ENCODE measurements at places on chromosomes 1 and 21.

DNA sequence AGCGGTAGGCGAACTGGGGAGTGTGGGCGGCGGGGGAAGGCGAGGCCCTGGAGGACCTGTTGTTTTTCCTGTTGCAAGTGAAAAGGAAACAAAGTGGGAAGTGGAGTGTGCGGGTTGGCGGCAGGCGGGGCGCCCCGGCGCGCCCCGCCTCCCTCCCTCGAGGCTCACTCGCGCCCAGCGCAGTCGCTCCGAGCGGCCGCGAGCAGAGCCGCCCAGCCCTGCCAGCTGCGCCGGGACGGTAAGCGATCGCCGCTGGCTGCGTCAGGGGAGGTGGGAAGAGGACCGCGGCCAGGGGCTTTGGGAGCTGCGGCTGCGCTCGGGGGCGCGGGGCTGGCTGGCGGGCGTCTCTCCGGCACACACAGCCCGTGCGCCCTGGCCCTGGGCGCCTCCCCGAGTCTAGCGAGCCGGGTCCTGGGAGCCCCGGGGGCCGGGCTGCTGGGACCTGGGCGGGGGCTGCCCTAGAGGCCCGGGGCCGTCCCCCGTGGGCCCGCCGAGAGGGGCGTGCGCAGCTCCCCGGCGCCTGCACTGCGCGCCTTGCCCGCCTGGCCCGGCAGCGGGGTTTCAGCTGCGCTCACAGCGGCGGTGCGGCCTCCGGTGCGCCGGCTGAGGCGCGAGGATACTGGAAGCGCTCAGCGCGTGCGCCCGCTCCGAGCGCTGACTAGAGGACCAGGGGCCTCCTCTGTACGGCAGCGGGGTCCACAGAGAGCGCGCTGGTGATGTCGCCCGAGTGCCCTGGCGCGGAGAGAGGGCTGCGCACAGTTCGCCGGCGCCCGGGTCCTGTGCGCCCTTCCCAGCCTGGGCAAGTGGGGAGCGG, at the start of gene PIK3CD:
Gene PIK3CD, plus strand, starts transcription at position 167 of the 814 bp plus-strand sequence. CDS start 58,725 bp downstream, outside the sequence.
- DNase-seq, result peak; percentile 63

DNA sequence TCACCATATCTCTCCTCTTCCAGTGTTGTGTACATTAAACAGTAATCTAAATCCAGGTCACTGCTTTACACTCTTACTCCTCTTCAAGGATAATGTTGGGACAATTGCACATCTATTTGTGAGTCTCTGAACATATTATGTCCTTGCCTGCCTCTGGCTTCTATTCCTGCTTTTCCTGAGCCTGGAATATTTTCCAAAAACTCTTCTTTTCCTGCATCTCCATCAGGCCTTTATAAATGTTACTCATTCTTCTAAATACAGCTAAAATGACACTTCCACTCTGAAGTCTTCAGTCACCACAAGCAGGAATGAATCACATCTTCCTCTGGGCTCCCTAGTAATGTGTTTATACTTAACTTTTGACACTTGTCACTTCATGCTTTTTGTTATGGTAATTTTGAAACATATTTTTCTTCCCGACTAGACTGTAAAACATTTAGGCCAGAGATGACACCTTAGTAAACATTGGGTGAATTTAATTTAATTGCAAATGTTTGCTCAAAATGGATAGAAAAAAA, 396.0 kb downstream of the LRRIQ3 start:
- DNase-seq, result no peak

DNA sequence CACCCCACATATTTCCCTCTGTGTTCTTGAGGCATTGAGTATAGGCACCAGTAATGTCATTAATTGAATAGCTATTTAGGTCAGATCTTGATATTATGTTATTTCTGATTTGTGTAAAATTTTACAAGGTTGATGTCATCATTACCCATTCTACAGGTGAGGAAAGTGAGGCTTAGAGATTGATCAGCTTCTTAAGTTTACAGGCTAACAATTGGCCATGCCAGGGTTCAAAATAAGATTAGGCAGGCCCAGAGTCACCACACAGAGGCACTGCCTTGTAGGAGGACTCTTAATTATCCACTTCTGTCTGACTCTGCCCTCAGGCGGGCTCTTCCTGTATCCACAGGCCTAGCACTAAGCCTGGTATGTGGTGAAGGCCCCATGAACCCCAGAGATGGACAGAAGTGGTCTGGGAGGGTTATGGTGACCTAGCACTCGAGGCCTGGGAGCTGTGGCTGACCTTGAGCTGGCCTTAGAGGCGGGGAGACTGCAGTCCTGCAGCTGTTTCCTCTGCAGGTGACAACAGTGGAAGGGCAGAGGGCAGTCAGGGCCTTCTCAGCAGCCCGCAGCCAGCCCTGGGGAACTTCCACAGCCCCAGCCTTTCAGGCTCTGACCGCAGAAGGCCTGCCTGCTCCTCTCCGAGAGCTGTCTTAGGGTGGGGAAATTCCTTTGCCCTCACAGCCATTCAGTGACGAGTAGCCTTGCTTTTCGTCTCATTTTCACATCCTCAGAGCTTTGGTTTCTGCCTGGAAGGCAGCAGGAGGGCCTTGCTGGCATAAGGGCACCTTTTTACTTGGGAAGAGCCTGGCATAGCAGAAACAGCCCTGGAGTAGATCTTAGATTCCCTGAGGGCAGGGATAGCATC, 12.2 kb downstream of the ZDHHC18 start:
- peak; percentile 75 for DNase-seq

DNA sequence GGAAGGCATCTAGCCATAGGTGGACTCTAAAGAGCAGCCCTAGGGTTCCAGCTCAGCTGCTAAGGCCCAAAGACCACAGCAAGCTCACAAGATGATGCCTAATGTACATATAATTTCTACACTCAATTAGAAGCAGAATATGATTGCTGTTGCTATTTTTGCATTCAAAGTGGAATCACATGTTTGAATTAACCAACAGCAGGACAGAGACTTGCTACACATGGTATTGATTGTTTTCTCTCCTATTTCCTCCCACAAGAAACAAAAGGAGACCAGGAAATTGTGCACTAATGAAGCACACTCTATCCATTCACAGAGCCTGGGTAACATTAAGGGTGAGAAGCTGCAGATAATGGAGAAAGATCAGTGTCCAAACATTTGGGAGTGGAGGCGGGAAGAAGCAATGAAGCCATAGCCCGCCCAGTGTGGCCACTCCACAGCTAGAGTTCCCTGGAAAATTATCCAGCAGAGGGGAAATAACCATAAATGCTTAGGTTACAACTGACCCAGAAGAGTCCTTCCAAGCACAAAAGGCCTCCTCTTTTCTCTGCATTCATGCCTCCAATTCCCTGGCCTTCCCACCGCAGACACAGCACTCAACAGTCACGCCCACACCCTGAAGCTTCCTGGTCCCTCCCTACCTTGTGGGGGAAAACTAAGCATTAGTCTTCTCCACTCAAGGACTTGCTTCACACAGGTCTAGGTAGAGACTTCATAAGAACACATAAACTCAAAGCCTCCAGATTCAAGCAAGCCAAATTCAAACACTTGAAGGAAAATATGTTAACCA, 7.5 kb downstream of the CNN3 start:
- DNase-seq, result no peak

- DNase-seq, result peak; percentile 79
Measured at GRCh38 chr1:205199090-205199930, 12.2 kb downstream of the DSTYK start.

- peak; percentile 18 for DNase-seq
Measured at GRCh38 chr1:40583980-40584379, 52.5 kb downstream of the ZNF684 start.

DNA sequence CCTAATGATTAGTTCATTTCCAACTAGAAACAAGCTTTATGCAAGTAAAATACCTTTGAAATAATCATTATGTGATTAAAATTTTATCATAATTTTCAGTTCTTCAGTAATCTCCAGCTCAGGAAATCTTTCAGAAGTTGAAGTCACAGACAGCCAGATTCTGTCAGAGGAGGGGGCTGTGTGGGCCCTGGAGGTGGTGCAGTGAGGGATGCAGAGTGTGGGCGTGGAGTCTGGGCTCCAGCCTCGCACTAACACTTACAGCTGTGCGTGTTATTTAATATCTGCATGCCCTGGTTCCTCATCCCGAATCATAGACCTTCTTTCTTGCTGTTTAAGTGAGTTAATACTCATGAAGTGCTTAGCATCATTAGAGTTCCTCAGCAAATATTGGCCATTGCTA, 23.9 kb downstream of the WDR64 start:
- no peak for DNase-seq

DNA sequence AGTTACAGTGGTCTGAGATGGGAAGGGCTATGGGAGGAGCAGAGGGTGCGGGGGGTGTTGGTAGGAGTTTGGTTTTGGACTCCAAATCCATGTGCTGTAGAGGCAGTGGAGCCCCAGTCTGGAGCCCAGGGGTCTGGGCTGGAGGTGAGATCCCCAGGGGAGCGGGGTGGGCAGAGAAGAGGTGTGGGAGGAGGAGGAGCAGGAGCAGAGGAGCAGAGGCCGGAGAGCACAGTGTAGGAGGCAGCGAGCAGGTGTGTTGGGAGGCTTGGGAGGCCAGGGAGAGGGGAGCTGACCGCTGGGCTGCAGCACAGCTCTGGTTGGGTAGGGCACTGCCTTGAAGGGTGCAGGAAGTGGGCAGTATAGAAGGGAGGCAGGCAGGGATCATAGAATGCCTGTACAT, 28.9 kb downstream of the LHX4 start:
- no peak for DNase-seq

DNA sequence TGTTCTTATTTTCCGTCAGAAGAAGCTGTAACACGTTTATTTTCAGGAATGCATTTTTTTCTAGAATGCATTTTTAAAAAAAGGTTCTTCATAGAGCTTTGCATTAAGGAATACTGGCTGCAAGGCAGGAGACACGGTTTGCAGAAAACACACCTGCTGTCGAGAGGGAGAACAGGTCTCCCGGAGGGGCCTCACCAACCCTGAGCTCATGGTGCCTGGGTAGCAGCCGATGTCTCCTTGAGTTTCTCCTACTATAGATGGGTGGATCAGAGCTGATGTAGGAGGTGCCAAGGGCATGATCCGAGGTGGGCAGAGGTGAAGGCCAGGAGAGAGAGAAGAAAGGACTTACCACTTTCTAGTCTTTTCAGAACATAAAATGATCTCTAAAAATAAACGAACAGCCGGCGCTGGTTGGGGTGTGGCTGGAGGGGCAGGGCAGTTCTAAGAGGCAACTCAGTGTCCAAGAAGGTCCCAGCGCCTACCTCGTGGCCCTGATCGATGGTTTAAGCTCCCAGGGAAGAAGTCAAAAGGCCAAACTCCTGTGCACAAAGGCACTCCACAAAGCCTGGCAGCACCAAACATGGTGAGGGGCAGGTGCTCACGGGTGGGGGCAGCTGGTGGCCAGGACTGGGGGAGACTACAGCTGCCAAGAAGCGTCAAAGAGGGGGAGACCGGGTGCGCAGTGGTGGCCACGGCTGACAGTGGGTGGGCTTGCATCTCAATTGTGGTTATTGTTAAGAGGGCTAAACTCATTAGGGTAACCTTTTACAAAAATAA, 12.2 kb downstream of the MORN1 start:
- DNase-seq, result no peak

GRCh38 chr1:12486059-12486341, 132.0 kb downstream of the DHRS3 start:
- DNase-seq, result no peak

GRCh38 chr1:234486858-234487840, 8.2 kb upstream of the TARBP1 start:
- peak; percentile 59 for DNase-seq

- no peak for DNase-seq
Measured at GRCh38 chr1:180211156-180211859, 18.8 kb upstream of the LHX4 start.

GRCh38 chr1:170290991-170291390, 145.2 kb downstream of the NTMT2 start:
- DNase-seq, result no peak

GRCh38 chr1:202170726-202171125, 10.3 kb upstream of the PTPN7 start:
- DNase-seq, result no peak

DNA sequence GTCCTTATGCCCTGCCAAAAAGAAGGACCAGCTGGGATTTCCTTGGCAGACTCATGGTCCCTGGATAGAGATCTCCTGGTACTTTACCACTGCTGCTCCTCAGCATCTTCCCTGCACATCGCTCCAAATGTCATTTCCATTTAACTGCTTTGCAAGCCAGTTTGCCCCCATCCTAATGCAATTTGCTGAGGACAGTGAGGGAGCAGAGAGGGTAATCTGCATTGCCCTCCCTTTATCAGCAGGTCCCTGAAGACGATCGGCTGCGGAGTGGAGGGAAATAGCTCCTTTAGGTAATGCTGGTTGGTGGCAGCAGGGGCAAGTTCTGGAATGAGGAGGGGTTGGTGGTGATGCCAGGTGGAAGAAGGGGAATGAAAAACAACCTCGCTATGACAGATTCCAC, 2.7 kb downstream of the PLXNA2 start:
- no peak for DNase-seq

DNA sequence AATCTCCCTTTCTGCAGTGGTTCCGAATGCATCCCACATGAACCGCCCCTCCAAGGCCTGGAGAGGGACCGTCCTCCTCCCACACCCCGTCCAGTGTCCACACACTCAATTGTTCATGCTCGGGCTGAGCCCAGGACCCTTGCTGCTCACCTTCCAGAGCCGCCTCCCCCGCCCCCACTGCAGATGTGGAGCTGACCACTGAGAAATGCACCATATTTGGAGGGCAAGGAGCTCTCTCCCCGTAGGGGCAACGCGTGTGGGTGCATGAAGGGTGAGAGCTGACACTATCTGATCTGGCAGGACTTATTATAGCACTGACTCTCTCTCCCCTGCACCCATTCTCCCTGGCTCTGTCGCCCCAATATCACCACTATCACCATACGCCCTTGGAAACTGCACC, 4.0 kb upstream of the S100A3 start:
- no peak for DNase-seq

GRCh38 chr1:47991673-47992072, 5.5 kb downstream of the TRABD2B start:
- no peak for DNase-seq

DNA sequence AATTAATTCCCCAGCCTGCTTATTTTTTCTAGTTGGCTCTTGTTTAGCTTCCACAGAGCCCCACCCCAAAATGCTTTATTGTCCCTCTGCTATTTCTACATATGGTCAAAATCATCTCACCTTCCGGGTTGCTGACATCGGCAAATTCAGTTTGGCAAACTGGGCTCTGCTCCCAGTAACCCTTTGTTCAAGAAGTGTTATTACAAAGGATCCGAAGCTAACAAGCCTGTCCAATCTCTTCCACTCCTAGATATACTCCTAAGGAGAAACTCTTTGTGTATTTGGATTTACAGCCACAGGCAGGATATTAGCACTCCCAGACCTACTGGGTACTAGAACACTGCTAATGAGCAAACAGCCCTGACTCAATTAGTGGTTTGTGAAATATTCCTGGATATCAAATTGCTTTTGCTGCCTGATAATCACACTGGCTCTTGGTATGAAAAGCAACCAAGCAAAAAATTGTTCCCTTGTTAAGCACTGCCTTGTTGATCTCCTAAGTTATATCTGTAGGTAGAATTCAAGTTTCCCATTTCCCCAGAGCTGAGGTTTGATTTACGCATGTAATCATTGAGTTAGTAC, 4.0 kb downstream of the JUN start:
- no peak for DNase-seq

GRCh38 chr1:43987159-43987902, 4.1 kb upstream of the CCDC24 start:
- DNase-seq, result no peak

Measured in activated CD4-positive, alpha-beta T cell treated with anti-CD3 and anti-CD28 coated beads, Interleukin-2, Interleukin-6, amounts not matched to agents 100 ng/mL and 50 ng/mL, durations not matched to agents 16 hours and 8 hours (primary cell).